CD4-positive, CD25-positive, alpha-beta regulatory T cell (primary cell): ENCODE measurements at places on chromosomes 12 and 14. TPM values are rescaled to one million over a fixed set of nuclear protein-coding genes. Genes with fewer than 3 reads are reported as not detected.

Gene MAP1LC3B2
- 2.2 TPM for total RNA-seq

Gene RPL10L
- not detected for total RNA-seq

DNA sequence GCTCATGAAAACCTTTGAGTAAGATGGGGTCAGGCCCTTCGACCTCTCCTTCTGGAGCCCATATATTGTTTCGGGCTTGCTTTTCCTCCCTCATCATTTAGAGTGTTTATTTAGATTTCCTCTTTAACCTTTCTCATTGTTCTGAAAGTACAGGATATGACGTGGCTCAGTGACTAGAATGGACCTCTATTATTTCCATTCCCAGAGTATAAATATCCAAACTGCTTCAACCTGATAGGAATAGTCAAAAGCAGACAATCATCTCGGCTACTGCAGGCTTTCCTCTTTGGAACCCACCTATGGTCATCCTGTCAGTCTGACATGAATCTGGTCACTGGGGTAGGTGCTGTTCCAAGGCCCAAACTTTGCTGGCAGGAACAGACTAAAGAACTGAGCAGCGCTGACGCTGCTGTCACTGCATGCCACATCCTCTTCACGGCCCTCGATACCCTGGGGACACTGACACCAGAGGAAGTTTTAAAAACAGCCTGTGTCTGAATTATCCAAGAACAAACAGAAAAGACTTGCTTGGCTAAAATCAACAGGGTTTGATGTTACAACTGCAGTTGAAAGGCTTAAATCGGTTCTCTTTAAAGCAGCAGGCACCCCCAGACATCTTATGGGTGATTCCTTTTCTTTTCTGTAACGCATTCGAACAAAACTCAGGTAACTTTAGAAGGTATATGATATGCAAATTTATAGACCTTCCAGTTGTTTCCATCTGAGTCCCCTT, 5.0 kb upstream of the DDX47 start:
- no peaks in the 10 kb centered on the region for H3K36me3 ChIP-seq
- peak overlapping the region; percentile 90 for H3K27ac ChIP-seq
- no peaks in the 10 kb centered on the region for H3K27me3 ChIP-seq
- peak overlapping the region; percentile 68 for H3K4me3 ChIP-seq
- peak; percentile 81 for DNase-seq
- H3K4me1 ChIP-seq, result peaks cover 45% of the 10 kb centered on the region

Gene EFCAB11
- total RNA-seq, result 0.84 TPM

Gene ASCL4
- total RNA-seq, result not detected

DNA sequence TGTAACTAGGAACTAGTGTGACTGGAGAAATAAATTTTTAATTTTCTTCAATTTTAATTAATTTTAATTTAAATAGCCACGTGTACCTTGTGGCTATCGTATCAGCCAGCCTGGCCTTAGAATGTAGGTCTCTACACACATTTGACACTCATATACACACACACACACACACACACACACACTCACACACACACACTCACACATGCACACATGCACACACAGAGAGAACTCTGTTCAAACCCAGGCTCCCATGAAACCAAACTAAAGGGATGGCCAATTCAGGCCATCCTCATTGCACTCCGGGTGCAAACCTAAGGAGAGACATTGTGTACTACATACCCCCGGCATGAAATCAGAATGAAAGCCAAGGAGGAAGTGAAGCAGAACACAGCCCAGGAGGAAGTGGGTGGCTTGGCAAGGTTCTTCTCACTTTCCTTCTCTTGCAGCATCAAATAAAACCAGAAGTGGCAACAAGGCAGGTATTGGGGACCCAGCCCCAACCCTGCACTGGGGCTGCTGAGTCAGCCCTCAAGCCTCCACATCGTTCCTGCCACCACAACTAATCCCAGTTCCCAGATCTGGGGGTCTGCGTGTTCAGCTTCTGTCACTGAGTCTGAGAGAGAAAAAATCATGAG, 26.2 kb upstream of the CHPT1 start:
- H3K27me3 ChIP-seq, result no peaks in the 10 kb centered on the region
- no peaks in the 10 kb centered on the region for H3K36me3 ChIP-seq
- H3K4me1 ChIP-seq, result peaks cover 9% of the 10 kb centered on the region
- DNase-seq, result peak; percentile 81

- no peak for DNase-seq
- H3K27me3 ChIP-seq, result peaks cover 29% of the 10 kb centered on the region
- H3K4me3 ChIP-seq, result no peak within 1 kb of the TSS
- H3K4me1 ChIP-seq, result no peaks in the 10 kb centered on the region
- H3K36me3 ChIP-seq, result no peaks in the 10 kb centered on the region
Measured at GRCh38 chr12:63150713-63151622, at the start of gene AVPR1A. Gene AVPR1A, minus strand, starts transcription at chr12:63151201. Its CDS starts 365 bp downstream, at chr12:63150836.

Gene LRIG3
- not detected for total RNA-seq

Gene ANKS1B
- total RNA-seq, result 9.5 TPM

Gene EXOC3L4
- not detected for total RNA-seq

GRCh38 chr14:52399104-52399503, 85.0 kb downstream of the PTGER2 start:
- H3K36me3 ChIP-seq, result no peaks in the 10 kb centered on the region
- H3K4me1 ChIP-seq, result peaks cover 36% of the 10 kb centered on the region
- H3K27me3 ChIP-seq, result no peaks in the 10 kb centered on the region
- DNase-seq, result no peak
- no peak overlapping the region for H3K27ac ChIP-seq
- no peak overlapping the region for H3K4me3 ChIP-seq

DNA sequence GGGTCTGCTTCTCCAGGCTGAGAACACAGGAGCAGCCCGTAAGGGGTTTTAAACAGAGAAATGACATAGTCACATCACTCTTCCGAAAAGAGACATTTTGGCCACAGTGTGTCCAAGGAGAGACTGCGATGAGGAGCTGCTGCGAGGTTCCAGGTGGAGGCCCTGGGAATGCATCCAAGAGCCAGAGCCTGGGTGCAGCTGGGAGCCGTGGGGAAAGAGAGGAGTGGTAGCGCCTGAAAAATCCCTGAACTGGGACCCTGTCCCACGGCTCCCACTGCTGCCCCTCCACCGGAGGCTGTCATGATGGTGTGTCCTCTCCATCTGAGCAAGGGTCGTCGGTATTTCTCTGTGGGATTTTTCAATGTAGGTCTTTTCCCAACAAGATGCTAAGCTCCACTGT, 146.9 kb downstream of the BCL11B start:
- no peak overlapping the region for H3K27ac ChIP-seq
- H3K36me3 ChIP-seq, result no peaks in the 10 kb centered on the region
- no peaks in the 10 kb centered on the region for H3K4me1 ChIP-seq
- H3K4me3 ChIP-seq, result no peak overlapping the region
- DNase-seq, result no peak
- no peaks in the 10 kb centered on the region for H3K27me3 ChIP-seq

Gene ADAMTS20
- total RNA-seq, result not detected
